ENCODE measurements at places on chromosomes 5 and 9. TPM values are rescaled to one million over a fixed set of nuclear protein-coding genes. Genes with fewer than 3 reads are reported as not detected.

SLC6A18 gene
- polyA plus RNA-seq = not detected

GDF9 gene
- 0.11 TPM for polyA plus RNA-seq

LVRN gene
- 0.31 TPM for polyA plus RNA-seq

OCLN gene
- polyA plus RNA-seq = 14.3 TPM

ETF1 gene
- 56.7 TPM for polyA plus RNA-seq

MLANA gene
- polyA plus RNA-seq = 0.38 TPM

ZBTB5 gene
- 2.8 TPM for polyA plus RNA-seq

FOXD4L4 gene
- polyA plus RNA-seq = not detected

IFNA2 gene
- not detected for polyA plus RNA-seq

SLC45A2 gene
- not detected for polyA plus RNA-seq

SLC6A19 gene
- not detected for polyA plus RNA-seq

RASGRF2 gene
- polyA plus RNA-seq = 5.0 TPM

TTC33 gene
- 4.1 TPM for polyA plus RNA-seq

THBS4 gene
- 14.0 TPM for polyA plus RNA-seq

VDAC1 gene
- 285 TPM for polyA plus RNA-seq

SEC24A gene
- polyA plus RNA-seq = 8.1 TPM

GNA14 gene
- 3.9 TPM for polyA plus RNA-seq

ZNF367 gene
- 2.5 TPM for polyA plus RNA-seq

PTGDS gene
- polyA plus RNA-seq = 3.1 TPM

PCDHAC2 gene
- 1.8 TPM for polyA plus RNA-seq

SPARC gene
- polyA plus RNA-seq = 200 TPM

CTSL gene
- 34.5 TPM for polyA plus RNA-seq

TLX3 gene
- not detected for polyA plus RNA-seq

SPACA9 gene
- polyA plus RNA-seq = 0.85 TPM

Measured in GM23338 (cell line).